ENCODE measurements at places on chromosomes 11 and 22.

GRCh38 chr11:131463649-131464425 is 93.4 kb downstream of the NTM start:
- DNase-seq: no peak

DNA sequence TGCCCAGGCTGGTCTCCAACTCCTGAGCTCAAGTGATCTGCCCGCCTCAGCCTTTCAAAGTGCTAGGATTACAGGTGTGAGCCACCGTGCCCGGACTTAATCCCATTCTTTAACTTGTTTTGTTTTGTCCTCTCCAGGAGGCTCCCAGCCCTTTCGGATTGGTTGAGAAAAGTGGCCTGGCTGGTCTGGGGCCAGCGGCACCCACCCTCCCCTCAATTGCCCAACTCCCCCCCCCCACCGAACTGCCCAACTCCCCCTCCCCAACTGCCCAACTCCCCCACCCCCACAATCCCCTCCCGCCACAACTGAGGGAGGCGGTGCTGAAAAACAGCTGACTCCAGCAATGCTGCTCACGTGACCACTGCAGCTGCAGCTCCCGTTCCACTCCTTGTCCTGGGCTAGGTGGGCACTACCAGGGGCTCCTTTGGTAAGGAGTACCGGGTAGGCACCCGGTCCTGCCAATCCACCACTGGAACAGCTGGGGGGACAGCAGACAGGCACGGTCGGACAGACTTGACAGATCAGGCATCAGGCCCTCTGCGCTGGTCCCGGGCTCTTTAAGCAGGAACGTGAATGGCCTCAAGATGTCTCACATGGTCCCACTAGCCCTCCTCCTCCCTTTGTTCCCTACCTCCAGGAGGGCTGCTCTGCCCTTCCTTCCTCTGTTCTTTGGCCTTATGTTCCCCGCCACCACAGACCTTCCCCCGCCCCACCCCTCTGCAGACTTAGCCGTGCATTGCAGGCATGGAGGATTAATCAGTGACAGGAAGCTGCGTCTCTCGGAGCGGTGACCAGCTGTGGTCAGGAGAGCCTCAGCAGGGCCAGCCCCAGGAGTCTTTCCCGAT is at the start of gene TCN2:
Gene TCN2 (plus strand): TSS at position 720 of the 845 bp plus-strand sequence. CDS start 158 bp downstream, outside the sequence.
- peak; percentile 22 for DNase-seq

GRCh38 chr11:133934599-133935550 is 21.9 kb downstream of the IGSF9B start:
- DNase-seq: peak; percentile 15

DNA sequence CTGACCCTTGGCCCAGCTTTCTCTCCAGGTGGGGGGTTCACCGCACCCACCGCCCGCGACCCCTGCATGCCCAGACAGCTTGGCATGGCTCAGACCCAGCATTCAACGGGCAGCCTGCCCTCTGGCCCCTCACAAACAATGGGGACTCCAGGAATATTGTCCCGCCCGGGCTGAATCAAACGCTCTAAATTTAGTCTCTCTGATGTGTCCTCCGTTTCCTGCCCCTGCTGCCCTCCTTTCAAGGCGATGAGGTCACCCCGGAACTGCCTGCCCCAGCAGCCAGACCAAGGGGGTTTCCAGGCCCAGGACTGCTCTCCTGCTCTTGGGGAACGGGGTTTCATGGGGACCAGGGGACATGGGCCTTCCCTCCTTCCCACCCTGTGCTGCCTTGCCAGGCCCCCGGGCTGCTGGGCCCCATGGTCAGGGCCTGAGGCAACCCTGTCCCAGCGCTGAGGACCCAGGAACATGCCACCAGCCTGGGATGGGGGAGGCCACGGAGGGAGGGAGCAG is 10.1 kb upstream of the PDGFB start:
- DNase-seq: no peak

- no peak for DNase-seq
Measured at GRCh38 chr22:20567371-20567847, 60.0 kb downstream of the MED15 start.

- DNase-seq: no peak
Measured at GRCh38 chr22:39068033-39068785, 8.9 kb upstream of the APOBEC3G start.

GRCh38 chr11:114243461-114244372 is 52.5 kb upstream of the NNMT start:
- no peak for DNase-seq

- DNase-seq: no peak
Measured at GRCh38 chr11:63766531-63767235, 1.9 kb downstream of the ZFTA start.

All from NCI-H460 (cell line).